ENCODE measurements at places on chromosomes 2 and 18. TPM values are rescaled to one million over a fixed set of nuclear protein-coding genes. Genes with fewer than 3 reads are reported as not detected.

The SLC4A3 gene
- 2.6 TPM for total RNA-seq

The ANKRD62 gene
- total RNA-seq, result not detected

The DAW1 gene
- 0.30 TPM for total RNA-seq

The C2orf78 gene
- total RNA-seq, result not detected

The IL1F10 gene
- not detected for total RNA-seq

The MAB21L4 gene
- total RNA-seq, result not detected

The ST8SIA3 gene
- total RNA-seq, result not detected

The ACMSD gene
- total RNA-seq, result not detected

The COL3A1 gene
- total RNA-seq, result 103 TPM

DNA sequence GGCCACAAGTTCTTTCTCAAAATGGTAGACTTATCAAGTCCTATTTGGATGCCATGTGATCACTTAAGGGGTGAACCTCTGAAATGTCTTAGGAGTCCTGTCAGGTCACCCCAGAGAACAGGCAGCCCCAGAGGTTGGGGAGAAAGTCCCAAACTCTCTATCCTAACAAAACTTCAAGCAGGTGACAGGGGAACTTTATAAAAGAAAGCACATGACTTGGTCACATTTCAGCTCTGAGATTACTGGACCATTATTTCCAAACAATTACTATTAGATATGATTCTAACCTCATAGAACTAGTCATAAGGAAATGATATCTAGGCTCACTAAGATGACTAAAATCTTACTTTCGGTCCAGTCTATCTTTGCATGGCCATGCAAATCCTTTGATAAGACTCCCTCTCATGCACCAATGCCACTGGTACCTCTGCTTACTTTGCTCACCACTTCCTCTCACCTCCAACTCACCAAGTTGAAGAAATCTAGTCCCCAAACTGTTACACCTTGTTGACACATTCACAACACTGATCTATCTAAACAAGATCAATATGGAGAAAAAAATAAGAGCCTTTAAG, 107.0 kb downstream of the GALNT14 start:
- DNase-seq, result no peak

- no peak for DNase-seq
Observed at GRCh38 chr2:232893834-232894233, 23.8 kb downstream of the SNORC start.

DNA sequence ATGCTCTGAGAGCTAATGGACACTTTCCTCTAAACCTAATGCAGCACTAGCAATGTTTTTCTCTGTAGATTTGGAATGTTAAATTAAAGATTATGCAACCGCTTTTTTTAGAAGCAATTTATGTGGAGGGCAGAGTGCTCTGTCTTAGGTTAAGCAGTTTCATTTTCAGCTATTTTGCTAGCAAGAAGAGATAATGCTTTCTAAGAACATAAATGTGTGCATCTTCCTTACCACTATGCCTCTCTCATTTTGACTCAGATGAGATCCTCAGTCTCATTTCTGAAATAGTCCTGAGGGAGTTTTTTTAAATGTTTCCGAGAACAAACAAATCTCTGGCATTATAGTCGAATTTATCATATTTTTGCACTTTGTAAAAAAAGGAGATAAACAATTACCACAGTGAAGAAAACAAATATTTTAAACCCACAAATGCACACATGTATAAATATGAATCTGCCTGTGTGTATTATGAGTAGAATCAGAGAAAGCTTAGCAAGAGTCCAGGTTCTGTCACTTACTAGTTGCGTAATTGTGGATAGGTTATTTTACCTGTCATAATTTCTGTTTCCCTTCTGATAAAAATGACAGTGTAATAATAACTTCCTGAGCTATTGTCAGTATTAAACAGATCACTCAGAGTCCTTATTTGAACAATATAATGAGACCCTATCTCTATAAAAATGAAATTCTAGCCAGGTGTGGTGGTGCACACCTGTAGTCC, 207.7 kb upstream of the CRIM1 start:
- no peak for DNase-seq

DNA sequence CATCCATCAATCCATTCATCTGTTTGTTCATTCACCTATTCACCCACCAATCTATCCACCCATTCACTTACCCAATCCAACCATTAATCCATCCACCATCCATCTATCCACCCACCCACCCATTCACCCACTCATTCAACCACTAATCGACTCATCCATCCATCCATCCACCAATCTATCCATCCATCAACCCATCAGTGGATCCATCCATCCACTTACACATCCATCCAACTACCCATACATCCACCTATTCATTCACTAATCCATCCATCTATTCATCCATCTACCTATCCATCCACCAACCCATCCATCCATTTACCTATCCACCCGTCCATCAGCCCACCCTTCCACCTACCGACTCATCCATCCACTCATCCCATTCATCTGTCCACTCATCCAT, 11.3 kb downstream of the MYO7B start:
- DNase-seq, result no peak

DNA sequence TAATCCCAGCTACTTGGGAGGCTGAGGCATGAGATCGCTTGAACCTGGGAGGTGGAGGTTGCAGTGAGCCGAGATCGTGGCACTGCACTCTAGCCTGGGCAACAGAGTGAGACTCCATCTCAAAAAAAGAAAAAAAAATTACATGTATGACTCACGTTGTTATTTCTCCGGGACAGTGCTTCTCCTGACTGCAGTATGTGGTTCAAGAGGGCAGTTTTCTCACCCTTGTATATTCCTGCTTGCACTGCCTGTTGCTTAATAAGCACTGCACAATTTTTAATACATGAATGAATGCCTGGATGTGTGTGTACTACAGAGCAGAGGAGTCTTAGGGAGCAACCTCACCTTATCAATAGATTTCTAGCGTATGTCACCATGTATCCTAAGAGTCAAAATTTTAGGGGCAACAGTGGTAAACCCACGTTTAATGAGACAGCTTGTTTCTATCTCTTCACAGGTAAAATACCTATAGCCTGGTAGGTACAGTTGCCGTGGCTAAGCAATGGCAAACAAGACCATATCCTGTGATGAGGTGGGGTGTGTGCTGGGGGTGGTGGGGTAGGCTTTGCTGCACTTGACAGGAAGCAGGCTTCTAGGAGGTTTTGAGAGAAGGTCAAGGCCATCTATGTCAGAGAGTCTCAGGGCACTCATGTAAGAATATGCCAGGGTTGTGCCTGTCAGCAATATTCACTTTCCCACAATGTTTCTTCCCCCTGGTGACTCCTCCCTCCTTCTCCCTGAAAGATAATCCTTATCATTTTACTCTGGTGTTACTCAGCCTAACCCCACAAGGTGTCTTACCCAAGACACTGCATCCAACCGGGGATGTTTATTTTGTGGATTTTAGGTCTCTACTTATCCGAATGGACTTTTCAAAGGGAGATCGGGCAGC, 36.9 kb upstream of the MEX3C start:
- DNase-seq, result peak; percentile 29

GRCh38 chr2:26469092-26469710, 8.7 kb downstream of the OTOF start:
- peak; percentile 31 for DNase-seq

- no peak for DNase-seq
Observed at GRCh38 chr2:41821167-41821566, 226.7 kb upstream of the PKDCC start.

DNA sequence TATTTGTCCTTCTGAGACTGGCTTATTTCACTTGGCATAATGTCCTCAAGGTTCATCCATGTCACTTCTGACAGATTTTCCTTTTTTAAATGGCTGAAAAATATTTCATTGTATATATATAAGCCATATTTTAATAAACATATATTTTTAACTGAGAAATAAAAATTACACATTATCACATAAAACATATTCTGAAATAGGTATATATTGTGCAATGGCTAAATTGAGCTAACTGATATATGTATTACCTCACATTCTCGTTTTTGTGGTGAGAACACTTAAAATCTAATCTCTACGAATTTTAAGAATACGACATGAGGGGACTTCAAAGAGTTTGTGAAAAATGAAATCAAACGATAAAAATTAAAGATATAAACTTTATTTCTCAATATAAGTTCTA, 25.7 kb upstream of the ZSWIM2 start:
- DNase-seq, result no peak

- no peak for DNase-seq
Observed at GRCh38 chr2:106664669-106665068, 177.5 kb downstream of the CD8B2 start.

DNA sequence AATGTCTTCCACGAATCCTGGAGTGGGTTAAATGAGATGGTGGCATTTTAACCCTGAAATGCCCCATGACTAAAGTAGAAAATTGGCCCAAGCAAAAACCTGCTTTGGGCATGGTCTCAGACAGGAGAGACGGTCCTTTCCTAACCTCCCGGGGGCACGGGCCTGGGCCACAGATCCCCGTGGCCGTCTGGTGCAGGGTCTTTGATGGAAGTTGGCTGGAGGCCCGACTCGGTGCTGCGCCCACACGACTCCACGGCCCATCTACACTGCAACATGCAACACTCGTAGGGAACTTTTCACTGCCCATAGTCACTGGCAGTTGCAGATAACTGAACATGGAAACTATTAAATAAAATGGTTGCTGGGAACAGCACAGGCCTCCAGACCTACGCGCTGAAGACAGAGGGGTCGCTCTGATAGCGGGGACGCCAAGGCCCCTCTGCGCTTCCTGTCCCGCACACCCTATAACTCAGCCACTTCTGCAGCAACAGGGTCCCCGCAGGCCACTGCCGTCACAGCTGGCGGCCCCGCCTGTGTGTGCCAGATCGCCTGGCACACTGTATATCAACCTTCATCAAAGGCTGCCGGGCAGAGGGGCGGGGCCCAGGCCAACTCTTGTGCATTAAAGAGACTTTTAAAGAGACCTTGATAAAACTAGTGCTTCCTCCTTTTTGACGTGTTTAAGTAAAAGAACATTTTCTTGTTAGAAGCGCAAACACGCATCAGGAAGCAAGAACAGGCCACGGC, 214.1 kb downstream of the TWIST2 start:
- no peak for DNase-seq

GRCh38 chr2:37232131-37232933, 874 bp downstream of the NDUFAF7 start:
- no peak for DNase-seq

GRCh38 chr18:55862693-55863390, 274.9 kb upstream of the TCF4 start:
- DNase-seq, result no peak

- peak; percentile 41 for DNase-seq
Observed at GRCh38 chr18:48417985-48418384, 8.8 kb upstream of the ZBTB7C start.

DNA sequence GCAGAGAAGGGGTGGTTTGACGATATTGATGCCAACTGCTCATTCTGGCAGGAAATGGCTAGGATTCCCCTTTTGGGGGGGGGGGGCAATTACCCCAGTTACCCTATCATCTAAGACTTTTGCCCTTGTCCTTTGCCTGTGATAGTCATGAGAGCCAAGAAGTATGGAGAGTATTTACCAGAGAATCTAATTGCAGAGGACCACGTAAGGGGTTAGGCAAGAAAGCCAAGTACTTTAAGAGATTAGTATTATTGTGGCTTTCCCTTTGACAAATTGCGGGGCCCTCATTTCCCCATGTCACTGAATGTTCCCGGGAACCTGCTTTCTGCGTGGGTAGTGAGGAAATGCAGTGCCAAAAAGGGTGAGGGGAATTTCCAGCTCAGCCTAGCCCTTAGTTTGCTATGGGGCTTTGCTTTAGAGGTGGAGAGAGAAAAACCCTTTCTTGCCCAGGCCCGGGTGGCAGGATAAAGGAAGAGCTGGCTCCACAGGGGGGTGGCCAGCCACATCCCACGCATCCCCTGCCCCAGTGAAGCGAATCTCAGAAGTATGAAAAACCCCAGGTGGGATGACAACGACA, 1.5 kb downstream of the AQP4 start:
- DNase-seq, result no peak

DNA sequence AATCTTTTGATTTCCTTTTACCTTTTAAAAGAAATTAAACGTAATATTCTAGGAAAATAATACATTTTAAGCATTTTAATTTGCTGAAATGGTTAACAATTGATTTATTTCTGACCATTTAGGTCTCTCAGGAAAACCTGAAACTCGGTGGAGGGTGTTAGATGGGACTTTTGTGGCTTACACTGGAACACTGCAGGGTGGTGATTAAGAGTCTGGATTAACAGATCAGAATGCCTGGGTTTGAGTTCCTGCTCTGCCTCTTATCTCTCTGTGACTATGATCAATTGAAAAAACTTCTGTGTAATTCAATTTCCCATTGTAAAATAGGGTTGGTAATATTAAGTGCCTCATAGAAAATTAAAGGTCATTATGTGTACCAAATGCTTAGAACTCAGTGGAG, 168.7 kb downstream of the UBE2E3 start:
- no peak for DNase-seq

DNA sequence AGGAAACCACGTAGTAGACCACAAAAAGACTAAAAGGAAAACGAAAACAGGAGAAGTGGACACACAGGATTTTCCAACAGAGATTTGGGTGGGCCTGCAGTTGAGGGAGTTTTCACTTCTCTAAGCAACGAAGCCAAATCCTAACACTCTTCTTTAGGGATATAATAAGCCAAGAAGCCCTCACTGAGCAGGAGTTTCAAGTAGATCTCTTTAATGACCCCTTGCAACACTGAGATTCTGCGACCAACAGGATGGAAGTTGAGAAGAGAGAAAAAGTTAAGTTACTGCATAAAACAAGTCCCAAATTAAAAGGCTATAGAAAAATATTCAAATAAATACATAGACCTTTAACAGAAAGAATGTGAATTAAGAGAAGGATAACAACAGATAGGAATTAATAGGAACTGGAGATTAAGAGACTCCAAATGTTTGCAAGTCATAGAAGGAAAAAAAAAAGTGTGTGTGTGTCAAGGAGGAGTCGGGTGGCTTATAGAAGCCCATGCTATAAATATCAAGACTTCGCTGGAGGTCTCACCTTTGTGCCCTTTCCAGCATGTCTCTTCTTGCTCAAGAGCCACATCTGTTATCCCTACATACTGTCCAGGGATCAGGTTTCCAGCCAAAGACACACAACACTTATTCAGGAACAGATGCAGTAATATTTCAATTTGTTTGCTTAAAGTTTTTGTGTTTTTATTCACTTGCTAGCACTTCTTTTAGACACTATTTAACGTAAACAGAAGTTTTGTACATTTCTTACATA, 69.4 kb upstream of the ARHGAP28 start:
- no peak for DNase-seq

GRCh38 chr2:104889291-104889959, 35.5 kb downstream of the POU3F3 start:
- DNase-seq, result no peak

GRCh38 chr2:176986487-176986886, 226.1 kb upstream of the HNRNPA3 start:
- no peak for DNase-seq

GRCh38 chr2:49045083-49045482, 109.2 kb downstream of the FSHR start:
- no peak for DNase-seq

DNA sequence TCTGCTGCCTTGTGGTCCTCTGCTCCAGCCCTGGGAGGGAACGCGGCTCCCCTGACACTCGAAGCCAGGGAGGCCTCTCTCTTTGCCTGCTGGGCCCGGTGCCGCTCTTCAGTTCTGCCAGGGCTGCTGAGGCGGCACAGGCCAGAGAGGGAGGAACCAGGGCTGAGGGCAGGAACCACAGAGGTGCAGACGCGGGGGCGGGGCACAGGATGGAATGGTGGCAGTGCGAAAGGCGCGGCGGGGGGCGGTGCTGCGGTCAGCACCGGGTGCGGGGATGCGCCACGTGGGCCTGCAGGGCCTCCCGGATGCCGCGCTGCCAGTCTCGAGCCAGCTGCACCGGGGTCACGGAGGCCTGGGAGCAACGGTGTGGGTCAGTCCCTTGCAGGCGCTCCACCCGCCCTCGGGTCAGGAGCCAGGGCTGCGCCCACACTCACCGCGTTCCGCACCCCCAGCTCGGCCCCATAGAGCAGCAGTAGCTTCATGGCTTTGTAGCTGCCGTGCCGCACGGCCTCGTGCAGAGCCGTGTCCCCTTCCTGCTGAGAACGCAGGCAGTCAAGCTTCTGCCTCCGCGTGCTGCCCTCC, 4.4 kb downstream of the ANKRD23 start:
- DNase-seq, result no peak
